ENCODE measurements at places on chromosomes 5 and 9. TPM values are rescaled to one million over a fixed set of nuclear protein-coding genes. Genes with fewer than 3 reads are reported as not detected.

DNA sequence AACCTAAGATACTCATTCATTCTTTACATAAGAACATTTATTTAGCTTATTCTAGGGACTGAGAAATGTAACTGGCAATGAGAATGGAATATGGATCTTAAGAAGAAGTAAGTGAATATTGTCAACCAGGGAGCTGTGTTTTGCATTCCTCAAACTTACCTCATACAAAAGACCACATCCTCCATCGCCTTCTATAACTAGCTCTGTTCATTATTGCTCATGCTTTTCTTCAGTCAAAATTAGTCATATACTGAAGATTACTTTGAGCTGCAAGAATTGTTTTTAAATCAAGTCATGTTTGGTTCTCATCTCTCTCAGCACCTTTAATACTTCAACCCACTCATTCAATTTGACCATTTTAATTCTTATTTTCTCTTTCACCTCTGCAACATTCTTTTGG is 140.3 kb upstream of the RASA1 start:
- DNase-seq, result no peak

- no peak for DNase-seq
These were observed 18.6 kb upstream of the GLRX start for GRCh38 chr5:95840956-95841705.

DNA sequence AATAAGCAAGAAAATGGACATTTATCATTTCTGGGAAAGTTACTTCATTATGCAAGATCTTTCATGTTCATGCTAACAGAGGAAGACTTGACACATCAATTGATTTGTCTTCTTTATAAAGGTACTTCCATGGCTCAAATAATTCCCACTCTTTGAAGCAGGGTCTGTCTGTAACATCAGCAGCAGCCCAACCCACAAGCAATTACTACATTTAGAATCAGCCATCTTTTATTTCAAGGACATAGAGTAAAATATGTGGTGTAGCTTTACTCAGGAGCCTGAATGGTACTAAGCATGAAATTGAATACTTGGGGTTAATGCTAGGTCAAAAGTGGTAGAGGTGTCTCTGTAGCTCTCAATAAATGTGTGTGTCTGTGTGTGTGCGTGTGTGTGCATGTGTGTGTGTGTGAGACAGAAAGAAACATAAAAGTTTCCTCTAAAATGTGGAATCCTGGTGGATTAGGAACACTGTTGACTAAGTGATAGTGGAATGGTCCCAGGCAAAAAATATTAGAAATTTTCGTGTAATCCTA is 581.1 kb downstream of the CAAP1 start:
- DNase-seq, result no peak

C5orf63 gene
- polyA plus RNA-seq, result 11.0 TPM

DNA sequence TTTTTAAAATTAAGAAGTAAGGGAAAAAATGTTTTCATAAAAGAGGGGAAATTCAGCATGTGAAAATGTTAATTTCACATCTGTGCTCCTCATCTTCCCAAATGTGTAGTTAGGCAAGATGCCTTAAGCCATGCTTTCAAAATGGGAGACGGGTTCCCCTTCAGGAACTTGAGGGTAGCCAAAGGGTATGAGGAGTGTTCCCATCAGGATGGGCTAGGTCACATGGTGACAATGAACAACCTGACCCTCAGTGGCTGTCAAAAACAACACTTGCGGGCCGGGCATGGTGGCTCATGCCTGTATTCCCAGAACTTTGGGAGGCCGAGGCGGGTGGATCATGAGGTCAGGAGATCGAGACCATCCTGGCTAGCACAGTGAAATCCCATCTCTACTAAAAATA is 178.0 kb downstream of the ACTL7B start:
- no peak for DNase-seq

FCHSD1 gene
- 14.3 TPM for polyA plus RNA-seq

- DNase-seq, result no peak
These were observed 42.5 kb downstream of the TMEM167A start for GRCh38 chr5:83034528-83035207.

DNA sequence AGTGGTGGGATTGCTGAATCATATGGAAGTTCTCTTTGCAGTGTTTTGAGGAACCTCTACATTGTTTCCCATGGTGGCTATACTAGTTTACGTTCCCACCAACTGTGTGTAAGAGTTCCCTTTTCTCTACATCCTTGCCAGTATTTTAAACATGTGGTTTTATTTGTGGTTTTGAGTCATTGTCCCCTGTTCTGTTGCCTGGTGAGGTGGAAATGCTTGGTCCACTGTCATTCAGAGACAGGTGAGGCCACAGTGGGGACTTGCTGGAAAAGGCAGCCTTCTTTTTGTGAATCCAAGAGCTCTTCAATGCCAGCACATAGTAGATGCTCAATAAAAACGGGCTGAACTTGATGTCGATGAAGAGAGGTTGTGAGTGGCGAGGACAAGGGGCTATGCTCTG is 44.2 kb downstream of the SH3PXD2B start:
- DNase-seq, result no peak

- DNase-seq, result no peak
These were observed 13.7 kb downstream of the HSPA4 start for GRCh38 chr5:133065471-133065870.

DNA sequence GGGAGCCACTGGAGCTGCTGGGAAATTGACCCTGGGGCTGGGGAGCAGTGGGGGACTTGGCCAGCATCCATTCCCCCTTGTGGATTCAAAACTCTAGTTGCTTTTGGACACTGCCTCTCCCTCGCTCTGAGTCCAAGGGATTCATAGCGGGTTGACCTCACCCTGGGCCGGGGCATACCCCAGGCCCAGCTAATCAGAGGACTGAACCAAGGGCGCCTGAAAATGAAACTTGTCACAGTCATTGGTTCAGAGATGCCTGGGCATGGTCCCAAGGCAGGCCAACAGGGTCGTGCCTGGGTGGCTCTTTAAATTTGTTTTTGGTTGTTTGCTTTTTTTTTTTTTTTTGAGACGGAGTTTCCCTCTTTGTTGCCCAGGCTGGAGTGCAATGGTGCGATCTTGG is 22.6 kb downstream of the STK10 start:
- no peak for DNase-seq

GRCh38 chr9:83060556-83060955 is 2.4 kb downstream of the RASEF start:
- no peak for DNase-seq

C9orf152 gene
- 0.39 TPM for polyA plus RNA-seq

- DNase-seq, result no peak
These were observed 145.6 kb upstream of the TSLP start for GRCh38 chr5:110925916-110926315.

MSMP gene
- not detected for polyA plus RNA-seq

- DNase-seq, result no peak
These were observed 56.5 kb upstream of the RAI14 start for GRCh38 chr5:34599471-34600117.

MYOZ3 gene
- polyA plus RNA-seq, result 5.4 TPM

NTNG2 gene
- polyA plus RNA-seq, result 0.23 TPM

DNA sequence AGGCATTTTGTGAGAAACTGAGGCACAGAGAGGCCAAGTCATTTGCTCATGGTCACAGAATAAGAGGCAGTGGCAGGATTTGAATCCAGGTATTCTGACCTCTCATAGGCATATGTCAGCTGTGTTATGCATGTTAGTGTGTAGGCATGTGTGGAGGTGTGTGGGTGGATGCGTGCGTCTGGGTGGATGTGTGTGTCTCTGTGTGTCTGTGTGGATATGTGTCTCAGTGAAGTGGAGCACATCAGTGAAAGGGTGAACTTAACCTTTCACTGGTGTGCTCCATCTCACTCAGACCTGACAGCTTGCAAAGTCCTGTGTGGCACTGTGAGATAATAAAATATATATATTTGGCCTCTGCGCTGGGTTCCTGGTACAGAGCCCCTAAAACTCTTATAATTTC is 32.0 kb upstream of the SMU1 start:
- no peak for DNase-seq

KDM3B gene
- 94.4 TPM for polyA plus RNA-seq

GRCh38 chr5:130488252-130488651 is 584.0 kb downstream of the CHSY3 start:
- no peak for DNase-seq

DNA sequence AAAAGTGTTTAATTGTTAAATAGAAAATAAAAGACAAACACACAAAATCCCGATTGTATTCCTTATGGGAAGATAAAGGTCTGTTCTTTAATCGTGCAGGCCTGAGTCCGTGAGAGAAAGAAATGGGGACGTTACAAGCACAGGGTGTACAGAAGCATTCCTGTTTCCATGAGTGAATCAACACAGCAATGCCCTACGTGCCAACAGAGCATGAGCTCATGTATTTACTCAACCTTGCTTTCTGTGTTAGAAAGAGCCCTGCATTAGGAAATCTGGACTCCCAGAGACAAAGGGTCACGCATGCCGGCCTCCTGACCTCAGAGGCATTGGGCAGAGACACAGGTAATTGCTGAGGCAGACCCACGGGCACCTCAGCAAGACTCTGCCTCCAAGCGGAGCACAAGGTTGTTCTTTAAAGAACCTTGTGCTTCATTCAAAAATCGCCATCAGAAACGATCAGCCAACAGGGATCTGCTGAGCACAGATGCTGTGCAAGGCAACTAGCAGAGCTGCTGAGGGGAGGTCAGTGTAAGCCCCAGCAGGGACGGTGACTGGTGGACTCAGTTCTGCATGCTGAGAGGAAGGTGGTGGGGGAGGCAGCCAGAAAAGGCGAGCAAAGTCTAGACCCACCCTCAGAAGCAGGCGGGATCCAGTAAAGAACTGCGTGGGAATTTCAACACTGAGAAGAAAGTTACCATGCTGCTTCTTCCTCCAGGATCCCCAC is 101.0 kb downstream of the TLE1 start:
- no peak for DNase-seq

DNA sequence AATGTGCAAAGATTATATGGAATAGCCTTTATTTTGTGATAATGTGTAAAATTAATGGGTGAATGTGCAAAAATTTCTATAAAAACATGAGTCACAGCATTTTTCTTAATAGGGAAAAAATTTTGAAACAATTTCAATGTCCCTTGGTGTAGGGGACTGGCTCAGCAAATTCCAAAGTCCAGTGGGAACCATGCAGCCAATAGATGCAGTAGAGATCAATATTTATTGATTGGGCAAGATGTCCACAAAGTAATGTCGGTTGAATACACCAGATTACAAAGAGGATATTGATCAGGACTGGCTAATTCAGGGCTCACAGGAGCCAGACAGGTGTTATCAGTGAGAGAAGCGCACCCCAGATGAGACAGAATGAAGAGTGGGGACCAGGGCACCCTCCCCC is 62.5 kb downstream of the AMBP start:
- no peak for DNase-seq

- DNase-seq, result no peak
These were observed 17.0 kb downstream of the CDK5RAP2 start for GRCh38 chr9:120562861-120563443.

LHX3 gene
- not detected for polyA plus RNA-seq

FBXO10 gene
- 13.9 TPM for polyA plus RNA-seq

CLIC3 gene
- 0.69 TPM for polyA plus RNA-seq

C5orf52 gene
- not detected for polyA plus RNA-seq

Data from right renal pelvis (tissue), 4 donors.